ENCODE measurements at places on chromosomes 7 and 10.

DNA sequence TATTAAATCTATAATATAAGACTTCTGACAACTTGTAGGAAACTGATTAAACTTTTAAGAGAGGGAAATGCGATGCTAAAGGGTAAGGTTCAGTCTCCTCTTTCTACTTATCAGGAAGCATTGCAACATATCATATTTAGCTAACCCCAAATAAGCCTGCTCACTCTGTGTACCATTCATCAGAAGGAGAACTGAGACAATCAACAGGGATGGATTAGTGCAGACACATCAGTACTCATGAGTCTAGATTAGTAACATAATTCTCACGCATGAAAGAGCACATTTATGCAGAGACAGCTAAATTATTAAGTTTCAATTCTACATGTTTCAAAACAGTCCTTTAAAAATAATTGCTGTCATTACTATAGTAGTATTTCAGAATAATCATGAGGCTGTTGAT, 354.2 kb upstream of the ZWINT start:
- DNase-seq, result no peak

DNA sequence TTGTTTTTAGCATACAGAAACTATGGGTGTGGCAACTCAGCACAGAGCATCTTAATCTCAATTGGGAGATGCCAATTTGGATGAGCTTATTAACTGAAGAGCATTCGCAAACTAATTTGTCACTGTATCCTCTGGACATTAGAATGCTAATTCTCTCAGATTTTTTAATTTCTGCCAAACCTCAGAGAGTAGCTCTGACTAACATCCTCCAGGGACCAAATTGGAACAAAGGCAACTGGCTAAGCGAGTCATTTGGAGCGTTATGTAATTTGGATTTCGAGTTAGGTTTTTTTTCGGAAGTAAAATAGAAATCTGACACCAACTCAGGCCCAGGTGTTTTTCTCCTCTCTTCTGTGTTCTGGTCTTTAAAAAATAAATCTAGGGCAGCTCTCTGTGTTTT, 201.9 kb downstream of the BMPER start:
- DNase-seq, result no peak

GRCh38 chr10:117398029-117398428, 22.8 kb upstream of the PDZD8 start:
- DNase-seq, result no peak

GRCh38 chr7:10343108-10343507, 630.6 kb upstream of the PHF14 start:
- no peak for DNase-seq

GRCh38 chr10:115653473-115653872, 560.3 kb downstream of the ATRNL1 start:
- no peak for DNase-seq

DNA sequence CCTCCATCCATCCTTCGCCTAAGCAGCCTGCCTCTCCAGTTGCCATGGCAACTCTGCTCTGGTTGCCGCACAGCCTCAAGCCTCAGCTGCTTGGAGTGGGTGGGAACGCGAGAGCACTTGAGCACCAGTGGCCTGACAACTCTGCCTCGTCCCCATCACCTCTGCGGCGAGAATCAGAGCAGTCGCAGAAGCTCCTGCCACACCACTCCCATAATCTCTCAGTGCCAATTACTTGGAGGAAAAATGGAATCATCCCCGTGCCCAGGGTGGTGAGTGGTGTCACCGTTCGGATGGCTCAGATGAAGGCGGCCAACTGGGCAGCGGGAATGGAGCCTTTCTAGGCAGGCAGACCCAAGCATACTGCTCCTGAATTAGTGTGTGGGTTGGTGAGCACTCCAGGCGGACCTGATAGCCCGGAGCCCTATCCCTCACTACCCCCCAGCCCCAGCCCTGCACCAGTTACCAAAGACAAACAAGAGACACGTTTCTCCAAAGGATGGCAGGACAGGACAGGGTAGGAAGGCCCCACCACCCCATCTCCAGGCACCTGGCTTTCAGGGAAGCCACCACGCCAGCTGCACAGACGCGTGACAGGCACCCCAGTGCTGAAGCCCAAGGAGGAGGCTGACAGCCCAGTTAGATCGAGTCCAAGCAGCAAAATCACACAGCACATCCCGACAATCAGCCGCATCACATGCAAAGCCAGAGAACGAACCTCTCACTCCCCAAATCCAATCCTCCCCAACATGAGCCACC, 335.4 kb downstream of the PTPRN2 start:
- no peak for DNase-seq

DNA sequence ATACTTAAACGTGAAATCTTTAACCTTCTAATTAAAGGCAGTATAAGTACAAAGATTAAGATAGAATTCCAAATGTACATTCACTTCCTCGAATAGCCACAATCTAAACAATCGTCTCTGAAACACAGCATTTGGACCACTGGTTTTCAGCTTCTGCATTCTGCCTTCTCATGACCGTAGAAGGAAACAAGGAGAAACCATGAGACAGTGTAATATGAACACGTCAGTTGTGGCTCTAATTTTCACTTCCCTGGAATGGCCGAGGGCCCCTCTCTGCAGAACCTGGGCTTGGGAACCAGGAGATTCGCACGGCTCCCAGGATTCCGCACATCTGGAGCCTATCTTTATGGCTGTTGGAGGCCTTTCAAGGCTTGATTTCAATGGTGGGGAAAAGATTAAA, 189.3 kb downstream of the KLF6 start:
- DNase-seq, result no peak

DNA sequence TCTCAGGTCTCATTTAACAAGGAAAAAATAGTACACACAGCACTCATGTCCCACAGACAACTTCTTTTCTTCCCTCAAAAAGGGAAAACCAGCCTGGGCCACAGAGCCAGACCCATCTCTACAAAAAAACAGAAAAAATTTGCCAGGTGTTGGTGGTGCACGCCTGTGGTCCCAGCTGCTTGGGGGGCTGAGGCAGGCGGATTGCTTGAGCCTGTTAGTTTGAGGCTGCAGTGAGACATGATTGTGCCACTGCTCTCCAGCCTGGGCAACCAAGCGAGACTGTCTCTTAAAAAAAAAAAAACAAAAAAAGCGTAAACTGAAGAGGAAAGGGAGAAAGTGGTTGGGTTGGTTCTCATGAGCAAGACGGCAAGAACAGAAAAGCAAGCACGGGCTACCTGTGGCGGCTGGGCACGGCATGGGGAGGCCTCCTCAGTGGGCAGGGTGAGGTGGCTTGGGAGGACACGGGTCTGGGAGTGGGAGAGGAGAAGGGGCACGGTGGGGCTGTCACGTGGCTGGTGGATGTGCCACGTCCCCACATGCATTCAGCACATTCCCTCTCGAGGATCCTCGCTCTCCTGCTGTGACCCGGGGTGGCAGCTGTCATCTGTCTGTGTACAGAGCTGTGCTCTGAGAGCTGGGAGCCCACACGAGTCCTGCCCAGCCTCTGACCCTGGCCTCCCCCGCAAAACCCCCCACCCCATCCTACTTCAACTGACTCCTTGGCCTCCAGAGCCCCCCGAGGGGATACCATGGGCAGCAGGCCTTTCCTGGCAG, 219.7 kb downstream of the MLLT10 start:
- no peak for DNase-seq

DNA sequence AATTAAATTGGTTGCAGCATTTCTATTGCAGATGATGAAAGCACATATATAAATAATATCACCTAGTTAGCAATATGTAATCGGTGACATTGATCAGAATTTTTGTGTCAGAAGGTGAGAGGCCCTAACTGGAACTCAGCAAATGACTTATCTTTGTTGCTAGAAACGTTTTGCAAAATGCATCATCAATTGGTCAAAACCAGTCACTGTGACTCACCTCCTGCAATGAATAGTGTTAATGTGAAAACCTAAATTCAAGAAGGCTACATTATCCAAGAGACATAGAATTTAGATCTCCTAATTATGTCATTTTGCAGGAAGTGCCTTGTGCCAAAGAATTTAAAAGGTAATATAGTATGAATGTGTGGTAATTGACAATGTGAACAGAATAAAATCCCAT, 9.8 kb upstream of the PNLIPRP3 start:
- DNase-seq, result no peak

DNA sequence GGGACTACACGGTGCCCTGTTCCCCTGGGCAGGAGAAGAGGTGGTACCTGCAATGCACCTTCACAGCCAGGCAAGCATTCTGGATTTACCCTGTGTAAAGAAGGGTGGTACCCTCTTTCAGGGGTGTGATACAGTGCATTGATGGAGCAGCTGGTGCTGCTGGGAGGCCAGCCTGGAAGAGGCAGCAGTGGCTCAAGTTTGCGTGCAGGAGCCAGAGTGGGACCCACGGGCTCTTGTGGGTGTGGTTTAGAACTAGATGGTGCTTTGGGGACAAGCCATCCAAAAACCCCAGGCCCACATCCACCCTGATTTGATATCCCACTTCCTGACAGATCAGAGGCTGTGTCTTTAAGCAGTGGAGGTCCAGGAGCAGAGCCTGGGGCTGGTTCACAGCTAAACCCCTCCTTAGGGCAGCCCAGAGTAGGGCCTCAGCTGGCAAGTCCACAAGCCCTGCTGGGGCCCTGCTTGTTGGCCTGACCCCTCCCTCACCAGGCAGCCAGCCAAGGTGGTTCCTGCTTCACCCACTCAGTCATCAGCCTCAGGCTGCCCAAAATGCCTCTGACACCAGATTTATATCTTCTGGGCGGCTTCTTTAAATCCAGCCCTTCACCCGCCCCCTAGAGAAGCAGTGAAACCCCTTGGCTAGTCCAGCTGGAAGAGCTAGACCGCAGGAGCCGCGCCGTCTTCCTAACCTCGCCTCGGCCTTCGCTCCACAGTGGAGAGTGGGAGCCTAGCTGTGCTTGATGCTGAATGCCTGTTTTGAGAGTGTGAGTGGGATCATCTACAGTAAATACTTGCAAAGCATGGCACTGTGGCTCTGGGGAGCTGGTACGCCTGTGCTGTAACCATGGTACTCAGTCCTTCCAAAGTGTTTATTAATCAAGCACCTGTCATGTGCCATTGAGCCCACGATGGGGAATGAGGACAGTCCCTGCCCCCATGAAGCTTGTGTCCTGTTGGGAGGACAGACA, 1.4 kb upstream of the ASIC3 start:
- no peak for DNase-seq

GRCh38 chr7:24871770-24872169, 108.2 kb downstream of the OSBPL3 start:
- no peak for DNase-seq

GRCh38 chr7:1054438-1054837, 10.1 kb downstream of the GPR146 start:
- DNase-seq, result no peak
